Epithelial cell of proximal tubule (primary cell): ENCODE measurements at places on chromosomes 7 and 10.

GRCh38 chr7:155458878-155459699 lies 1.2 kb downstream of the EN2 start:
- DNase-seq: no peak

DNA sequence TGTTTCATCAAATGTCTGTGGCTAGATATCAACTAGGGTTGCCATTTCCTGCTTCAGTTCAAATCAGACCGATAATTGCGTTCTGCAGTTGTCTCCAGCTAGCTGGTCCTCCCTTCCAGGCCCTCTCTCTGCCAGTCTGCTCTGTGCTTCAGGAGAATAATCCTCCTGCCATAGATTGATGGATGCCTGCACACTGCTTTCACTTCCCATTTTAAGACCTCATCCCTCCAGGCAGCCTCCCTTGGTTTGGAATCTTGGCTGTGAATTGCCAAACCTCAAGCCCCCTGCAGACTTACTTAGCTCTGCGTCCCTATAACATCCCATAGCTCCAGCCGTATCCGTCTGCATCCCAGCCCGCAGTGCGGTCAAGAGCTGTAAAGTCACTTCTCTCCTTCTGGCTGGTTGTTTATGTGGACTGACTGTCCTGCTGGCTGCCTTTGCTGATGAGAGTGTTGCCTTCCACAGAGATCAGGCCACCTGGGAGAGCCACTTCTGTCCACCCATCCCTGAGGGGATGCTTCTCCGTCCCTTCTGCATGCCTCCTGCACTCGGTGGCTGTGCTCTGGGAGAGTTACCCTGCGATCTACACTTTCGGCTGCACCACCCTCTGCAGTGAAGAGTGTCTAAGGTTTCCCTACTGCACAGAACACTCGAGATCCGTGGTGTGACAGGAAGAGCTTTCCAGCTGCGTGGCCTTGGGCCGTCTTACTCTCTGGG lies 22.4 kb upstream of the KLF6 start:
- DNase-seq: no peak

GRCh38 chr7:101156866-101157589 lies 2.8 kb downstream of the AP1S1 start:
- DNase-seq: no peak

GRCh38 chr7:20214921-20215669 lies 2.1 kb downstream of the MACC1 start:
- DNase-seq: no peak

DNA sequence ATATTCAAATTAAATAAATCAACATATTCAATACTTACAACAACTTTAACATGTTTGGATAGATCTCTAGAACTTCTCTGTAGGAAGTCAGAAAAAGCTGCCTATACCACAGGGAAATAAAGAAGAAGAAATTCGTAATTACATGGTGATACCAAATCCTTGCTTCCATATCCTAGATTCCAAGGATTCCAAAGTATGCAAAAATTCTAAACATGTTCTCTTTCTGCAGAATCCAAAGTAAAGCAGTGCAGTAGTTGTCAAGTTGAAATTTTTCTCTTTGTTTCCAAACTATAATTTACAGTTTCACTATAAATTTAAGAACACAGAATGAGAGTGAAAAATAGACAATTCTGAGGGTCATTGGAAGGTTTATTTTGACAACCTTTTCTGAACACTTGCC lies 233.7 kb upstream of the PTN start:
- DNase-seq: no peak

- no peak for DNase-seq
Measured at GRCh38 chr7:43876241-43876640, 6.9 kb upstream of the MRPS24 start.

DNA sequence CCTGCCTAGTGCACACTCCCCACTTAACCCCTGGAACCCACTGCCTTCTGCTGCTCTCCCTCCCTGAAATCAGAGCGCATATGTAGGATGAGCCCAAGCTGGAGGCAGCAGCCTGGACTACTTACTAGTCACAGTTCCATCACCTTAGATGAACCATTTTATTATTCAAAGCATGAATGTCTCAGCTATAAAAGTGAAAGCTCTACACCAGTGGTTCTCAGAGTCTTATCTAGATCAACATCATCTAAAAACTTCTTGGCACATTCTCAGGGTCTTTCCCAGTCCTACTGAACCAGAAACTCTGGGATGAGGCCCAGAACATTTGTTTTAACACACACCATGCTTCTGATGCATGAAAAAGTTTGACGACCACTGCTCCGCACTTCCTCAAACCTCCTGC lies 100.3 kb upstream of the ANK3 start:
- DNase-seq: no peak
